ENCODE measurements at places on chromosomes 6 and 20.
A peak's percentile ranks its signal among the peaks of the same experiment; 100 is the strongest.

GRCh38 chr20:37954626-37955025 is 51.7 kb downstream of the VSTM2L start:
- DNase-seq, result no peak

DNA sequence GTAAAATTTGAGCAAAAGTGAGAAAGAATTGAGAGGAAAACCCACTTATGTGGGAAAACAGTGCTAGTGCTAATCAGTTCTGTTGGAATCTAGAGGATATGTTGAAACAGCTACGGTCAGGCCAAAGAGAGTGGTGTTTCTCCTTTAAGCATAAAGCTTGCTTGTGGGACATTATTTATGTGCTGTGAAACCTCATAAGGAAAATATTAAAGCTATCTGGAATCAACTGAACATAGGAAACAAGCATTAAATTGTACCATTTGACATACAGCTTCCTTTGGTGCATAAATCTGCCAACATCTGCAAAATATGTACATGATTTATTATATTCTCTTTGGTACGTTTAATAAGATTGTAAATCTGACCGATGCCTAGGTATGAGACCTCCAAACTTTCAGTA is 182.5 kb upstream of the PDE10A start:
- DNase-seq, result no peak

DNA sequence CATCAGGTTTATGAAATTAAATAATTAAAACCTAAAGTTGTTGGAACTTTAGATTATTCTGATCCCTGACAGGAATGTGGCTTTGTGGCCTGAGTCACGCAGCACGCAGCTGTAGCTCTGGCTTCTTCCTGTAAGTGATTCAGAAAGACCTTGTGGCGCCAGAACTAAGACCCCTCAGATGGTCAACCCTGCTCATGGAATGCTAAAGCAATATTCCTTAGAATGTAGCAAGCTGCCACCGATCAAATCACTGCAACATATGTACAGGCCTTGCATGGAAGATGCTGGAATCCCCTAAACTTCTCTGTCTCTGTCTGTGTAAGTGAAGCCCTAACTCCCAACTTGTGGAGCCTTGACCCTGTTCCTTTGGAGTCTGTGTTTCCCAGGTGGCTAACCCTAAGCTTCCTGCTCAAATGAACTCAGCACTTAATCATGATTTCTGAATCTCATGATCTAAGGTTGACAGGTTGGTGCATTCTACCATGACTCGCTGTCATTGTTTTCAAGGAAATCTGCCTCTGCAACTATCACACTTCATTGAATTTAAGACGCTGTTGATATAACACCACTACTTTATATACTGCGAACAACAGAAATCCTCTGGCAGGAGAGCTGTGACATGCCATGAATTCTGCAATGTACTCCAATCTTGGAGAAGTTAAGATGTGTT is 111.2 kb upstream of the CST7 start:
- no peak for DNase-seq

DNA sequence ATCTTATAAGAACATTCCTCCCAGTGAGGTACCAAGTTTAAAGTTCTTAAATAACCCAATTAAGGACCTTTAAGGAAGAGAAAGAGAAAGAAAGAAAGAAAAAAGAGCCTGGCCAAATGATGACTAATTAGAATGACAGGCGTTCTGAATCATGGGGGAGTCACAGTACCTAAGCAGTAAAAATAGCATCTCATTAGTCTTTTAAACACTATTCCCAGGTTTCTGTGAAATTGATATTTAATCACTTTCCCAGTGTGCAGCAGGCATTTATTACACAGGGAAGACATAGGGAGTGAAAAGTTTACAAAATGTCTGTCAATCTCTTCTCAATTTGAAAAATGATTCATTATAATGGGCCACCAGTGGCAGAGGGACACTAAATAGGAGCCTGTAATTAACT is 251.4 kb upstream of the MANEA start:
- DNase-seq, result no peak

- DNase-seq, result no peak
Observed at GRCh38 chr6:11653028-11653583, 115.6 kb downstream of the TMEM170B start.

GRCh38 chr6:94623586-94623985 is 953.7 kb upstream of the MANEA start:
- no peak for DNase-seq

DNA sequence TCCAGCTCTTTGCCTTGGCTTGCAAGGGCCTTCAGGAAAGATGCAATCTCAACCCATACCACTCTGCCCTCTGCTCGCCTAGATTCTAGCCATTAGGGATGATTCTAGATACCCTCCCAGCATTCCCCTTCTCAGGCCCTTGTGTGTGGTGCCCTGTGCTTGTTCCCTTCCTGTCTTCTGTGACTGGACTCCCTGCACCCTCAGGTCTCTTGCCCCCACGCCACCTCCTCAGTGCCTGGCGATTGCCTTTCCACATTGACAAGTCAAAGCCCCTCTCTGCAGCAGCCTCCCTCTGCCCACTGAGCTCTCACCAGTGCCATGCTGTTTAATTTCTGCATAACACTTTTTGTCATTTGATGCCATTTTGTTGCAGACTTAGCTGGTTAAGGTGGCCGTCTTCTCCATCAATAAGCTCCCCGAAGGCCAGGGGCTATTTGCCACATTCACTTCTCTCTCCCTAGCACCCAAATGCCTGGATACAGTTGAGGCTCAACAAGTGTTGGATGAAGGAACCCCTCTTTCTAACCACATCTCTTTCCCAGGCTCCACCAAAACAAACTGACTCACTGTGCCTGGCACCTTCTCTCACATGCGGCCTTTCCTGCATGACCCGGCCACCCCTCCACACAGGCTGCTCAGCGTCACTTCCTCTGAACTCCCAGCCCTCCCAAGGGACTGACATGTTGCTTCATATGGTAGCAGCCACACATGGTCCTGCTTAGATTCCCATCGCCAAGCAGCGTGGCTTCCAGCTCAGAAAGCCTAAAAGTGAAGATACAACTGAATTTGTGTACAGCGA is 4.6 kb upstream of the TXNDC5 start:
- DNase-seq, result no peak

DNA sequence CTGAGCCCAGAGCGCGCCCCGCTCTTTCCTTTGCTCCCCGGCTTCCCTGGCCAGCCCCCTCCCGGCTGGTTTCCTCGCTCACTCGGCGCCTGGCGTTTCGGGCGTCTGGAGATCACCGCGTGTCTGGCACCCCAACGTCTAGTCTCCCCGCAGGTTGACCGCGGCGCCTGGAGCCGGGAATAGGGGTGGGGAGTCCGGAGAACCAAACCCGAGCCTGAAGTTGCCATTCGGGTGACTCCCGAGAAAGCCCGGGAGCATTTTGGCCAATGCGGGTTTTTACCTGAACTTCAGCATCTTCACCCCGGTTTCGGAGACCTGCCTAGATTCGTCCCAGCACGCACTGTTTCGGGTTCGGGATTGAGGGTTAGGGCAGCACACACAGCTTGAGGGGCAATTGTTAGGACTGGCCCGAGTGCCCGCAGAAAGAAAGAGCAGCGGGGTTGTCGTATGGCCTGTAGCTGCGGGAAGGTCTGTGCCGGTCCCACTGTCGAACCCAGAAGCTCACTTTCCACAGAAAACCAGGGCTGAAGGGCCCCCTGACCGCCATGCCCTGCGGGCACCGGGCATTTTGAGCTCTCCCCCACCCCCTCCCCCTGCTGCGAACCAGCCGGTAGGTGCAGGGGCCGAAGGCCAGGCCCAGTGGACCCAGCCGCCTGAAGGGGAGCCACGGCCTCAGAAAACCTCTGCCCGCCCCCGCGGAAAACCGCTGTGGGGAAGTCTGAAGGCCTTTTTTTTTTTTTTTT is 2.1 kb downstream of the FOXP4 start:
- DNase-seq, result no peak

- no peak for DNase-seq
Observed at GRCh38 chr20:33730946-33731692, 677 bp upstream of the ZNF341 start.

- DNase-seq, result no peak
Observed at GRCh38 chr20:58267389-58268215, 39.1 kb upstream of the ANKRD60 start.

DNA sequence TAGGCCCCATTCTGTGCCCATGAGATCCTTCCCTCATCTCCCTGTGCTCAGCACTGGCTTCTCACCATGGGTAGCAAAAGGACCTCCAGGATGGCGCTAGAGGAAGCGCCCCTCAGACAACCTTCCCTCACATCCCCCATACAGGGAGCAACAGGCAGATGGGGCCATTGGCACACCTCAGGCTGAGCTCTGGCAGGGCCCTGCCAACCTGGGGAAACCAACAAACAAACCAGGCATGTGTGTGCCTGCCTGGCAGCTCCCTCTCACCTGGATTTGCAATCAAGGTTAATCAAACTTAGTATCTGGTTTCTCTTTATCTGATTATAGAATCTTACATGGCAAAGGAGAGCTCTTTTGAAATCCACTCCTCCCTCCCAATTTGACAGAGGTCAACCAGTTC is 134.9 kb downstream of the SLC23A2 start:
- DNase-seq, result no peak

DNA sequence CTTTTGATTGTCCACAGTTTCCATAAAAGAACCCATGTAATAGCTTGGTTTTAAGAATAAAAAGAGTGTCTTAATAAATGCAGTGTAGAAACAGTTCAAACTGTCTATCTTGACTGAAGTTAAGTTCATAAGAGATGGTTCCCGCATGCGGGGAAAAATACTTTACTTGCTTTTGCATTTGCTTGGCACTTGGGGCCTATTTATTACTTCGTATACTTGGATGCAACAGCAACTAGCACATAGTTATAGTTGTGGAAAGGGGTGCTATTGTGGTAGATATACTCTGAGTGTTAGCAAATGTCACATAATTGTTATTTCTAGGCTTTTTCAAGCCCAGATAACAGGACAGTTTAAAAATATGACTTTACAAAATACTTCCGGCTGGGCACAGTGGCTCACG is 97.7 kb upstream of the HMGCLL1 start:
- no peak for DNase-seq

DNA sequence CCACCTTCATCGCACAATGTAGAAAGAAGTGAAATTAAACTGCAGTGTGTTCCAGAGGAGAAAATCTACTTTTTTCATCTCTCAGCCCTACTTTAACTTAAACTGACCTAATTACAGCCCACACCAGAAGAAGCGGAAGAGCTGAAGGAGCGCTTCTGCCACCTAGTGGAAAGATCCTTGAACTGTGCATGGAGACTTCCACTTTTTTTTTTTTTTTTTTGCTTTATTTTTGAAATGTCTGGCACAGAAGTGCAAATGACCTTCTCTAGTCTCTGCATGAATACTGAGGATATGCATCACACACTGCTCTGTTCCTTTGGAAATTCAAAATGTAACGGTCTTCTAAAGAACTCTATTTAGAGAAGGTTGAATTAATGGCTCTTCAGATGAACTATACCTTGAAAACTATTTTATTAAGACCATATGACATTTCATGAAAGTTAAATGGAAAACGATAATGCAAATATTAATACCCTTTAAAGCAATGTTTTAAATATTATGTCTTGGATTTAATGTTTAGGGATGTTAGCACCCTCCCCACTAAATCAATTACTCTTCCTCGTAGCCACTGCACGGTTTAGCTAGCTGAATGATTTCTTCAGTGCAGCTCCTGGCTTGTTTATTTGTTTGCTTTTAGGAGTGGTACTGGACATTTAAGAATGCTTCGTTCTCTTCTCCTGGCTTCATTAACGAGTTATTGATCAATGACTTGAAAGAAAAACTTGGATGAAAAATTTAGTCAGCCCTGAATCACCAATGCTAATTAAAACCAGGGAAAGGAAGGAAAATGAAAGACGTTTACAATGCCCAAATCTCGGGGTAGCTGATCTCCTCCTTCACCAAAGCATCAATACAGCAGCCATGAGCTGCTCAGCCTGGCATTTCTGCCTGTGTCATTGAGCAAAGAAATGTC is 569.6 kb upstream of the GJE1 start:
- DNase-seq, result peak; percentile 16

DNA sequence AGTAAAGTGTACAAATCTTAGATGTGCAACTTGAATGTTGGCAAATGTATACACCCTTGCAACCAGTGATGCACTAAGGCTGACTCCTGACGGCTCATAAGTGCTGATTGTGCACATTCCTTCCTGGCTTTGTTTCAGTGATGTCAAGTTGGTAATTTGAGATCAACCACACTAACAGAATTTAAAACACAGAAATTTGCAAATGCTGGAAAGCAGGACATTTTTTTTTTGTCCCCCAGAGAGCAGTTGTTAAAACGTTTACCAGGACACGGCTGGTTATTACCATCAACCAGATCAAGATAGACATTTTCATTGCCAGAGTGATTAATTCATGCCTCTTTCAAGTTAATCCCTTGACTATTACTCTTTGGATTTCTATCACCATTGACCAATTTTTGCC is 735.6 kb downstream of the RFPL4B start:
- DNase-seq, result no peak

Measured in NCI-H187 treated with DMSO at 0.1 percent for 48 hours (cell line).